Common myeloid progenitor, CD34-positive (primary cell): ENCODE measurements at places on chromosomes 5 and 9.
A peak's percentile ranks its signal among the peaks of the same experiment; 100 is the strongest.

DNA sequence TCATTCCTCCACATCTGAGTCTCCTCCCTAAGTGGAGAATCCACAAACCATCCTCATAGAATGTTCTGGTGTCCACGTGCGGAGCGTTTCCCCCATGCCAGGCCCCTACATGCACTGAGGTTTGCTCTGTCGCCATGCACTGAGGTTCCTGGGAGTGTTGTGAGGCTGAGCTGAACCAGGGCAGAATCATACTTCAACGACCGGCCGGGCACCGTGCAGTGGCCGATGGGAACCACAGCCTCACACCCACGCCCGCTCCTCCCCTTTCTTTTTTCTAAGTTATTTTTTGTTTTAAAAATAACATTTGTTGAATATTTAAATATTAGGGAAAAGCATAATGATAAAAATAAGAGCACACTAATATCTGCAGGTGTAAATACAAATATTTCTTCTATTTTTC, 260.4 kb upstream of the IRX4 start:
- DNase-seq = no peak

GRCh38 chr5:91024727-91025126, 358.4 kb downstream of the ARRDC3 start:
- no peak for DNase-seq

DNA sequence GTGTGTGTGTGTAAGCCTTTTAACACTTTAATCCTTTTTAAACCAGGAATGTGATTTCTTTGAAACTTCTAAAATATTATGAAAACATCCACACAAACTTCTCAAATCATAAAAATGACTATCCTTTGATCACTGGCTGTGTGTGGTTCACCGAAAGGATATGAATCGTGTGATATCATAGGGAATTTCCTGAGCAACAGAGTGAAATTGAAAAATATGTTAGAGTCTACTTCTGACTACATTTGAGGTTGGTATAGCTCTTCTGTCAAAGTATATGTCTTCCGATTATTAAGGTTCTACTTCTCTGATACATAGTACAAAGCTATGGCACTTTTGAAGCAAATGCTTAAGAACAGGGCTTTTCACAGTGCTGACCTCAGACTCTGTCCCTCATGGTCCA, 40.3 kb downstream of the RGMB start:
- DNase-seq = no peak

DNA sequence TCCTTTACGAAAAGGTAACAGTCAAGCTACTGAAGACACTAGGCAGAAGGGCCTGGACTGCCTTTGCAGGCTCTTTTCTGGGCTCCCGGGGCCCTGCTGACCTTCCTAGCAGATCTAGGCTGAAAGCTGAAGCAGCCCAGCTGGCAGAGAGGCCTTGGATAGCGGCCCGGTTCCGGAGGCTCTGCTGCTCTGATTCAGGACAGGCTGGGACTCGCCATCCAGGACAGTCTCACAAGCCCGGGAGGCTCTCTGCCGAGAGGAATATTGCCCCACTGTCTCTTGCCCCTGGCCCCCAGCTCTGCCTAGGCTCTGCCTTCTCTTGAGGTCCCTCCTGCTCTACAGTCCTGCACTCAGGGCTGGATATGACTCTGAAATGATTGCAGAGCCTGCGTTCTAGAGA, 67.8 kb downstream of the PSD2 start:
- no peak for DNase-seq

DNA sequence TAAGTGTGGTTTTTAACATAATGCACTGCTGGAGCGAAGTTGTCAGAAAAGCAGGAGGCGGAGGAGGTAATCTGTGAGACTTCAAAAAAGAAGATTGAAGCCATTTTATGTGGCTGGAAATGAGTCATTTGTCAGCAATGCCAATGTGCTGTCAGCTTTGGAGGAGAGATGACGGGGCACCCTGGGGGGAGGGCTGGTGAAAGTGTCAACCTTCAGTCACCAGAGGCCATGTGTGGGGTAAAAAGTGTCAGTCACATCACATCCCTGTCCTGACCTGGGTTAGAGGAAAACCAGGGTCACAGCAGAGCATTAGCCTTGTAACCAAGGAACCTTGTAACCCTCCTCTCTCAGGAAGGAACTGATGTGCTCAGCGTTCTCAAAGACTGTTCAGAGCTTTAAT, 59.1 kb downstream of the TLR4 start:
- DNase-seq = no peak

- DNase-seq = no peak
These were observed 702 bp upstream of the PRELID2 start for GRCh38 chr5:145835848-145836239.

DNA sequence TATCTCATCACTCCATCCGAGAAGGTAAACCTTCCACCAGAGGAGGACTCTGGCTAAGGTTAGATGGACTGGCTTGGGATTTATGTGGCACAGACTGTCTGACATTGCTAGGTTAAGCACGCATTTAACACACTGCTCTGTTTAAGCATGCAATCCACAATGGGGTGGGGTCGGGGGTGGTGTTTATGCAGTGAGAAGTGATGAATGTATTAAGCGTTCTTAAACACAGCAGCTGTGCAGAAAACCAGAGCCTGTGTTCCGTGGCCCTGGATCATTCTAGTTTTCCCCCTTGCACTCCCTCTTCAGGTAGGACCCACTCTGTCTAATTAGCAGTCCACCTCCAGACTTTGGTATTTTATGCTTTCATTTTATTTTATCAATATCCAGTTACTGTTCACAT, 46.4 kb downstream of the STXBP1 start:
- DNase-seq = no peak

DNA sequence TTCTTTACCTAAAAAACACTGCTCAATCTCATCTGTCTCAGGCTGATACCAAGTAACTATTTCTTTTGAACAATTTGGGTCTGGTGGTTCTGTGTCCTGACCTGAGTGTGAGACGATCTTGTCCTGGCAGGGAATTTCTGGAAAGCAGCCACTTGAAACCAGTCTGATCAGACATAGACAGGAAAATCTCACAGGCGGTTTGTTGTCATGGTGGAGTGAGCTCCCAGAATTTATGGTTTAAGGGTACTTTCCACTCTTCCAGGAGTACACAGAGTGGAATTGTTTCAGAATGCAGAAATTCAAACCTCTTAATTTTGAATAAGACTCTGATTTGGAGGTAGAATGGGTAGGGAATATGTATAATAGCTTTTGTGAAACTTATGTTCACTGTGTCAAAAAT, 268.2 kb downstream of the ISL1 start:
- DNase-seq = no peak

GRCh38 chr5:37575541-37576489, 196.7 kb downstream of the WDR70 start:
- peak; percentile 39 for DNase-seq
